ENCODE measurements at places on chromosomes 16 and 17.
A peak's percentile ranks its signal among the peaks of the same experiment; 100 is the strongest.

DNA sequence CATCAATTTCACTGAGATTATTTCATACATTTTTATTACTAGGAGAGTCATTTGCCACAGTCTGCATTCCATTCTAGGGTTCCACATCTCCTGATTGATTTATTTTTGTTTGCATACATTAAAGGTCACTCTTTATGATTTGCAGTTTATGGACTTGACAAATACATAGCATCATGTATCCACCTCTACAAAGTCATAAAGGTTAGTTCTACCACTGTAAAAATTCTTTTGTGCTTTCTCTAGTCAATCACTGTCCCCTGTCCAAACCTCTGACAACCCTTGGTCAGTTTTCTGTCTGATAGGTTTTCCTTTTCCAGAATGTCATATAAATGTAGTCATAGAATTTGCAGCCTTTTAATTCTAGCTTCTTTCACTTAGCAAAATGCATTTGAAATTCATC, 434.6 kb upstream of the MON1B start:
- no peak for DNase-seq

DNA sequence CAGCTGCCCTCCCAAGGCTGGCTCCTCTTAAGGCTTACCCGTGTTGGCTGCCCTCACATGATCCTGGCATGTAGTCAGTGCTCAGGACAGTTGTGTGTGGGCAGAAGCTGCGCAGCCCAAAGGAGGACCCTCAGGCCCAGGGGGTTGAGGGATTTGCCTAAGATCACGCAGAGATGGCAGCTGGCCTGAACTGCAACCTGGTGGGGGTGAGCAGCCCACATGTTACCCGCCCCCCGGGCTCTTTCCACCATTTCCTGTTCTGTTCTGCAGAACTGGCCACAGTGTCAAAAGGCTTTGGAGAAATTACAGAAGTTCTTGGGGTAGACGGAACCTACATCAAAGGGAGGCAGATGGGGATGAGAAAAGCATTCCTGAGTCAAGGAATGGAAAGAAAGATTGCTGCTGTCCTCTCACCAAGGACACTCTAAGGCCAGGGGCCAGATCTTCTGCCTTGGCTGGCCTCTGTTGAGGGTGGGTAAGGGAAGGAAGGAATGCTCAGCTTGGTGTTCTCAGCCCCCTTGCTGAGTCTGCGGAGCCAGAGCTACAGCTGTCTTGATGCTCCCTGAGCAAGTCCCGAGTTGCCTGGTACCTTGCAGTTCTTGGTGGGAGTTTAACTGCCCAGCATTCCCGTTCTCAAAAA, 53.0 kb downstream of the EPN2 start:
- DNase-seq, result no peak

GRCh38 chr17:18262641-18263040, 2.2 kb downstream of the MIEF2 start:
- DNase-seq, result no peak

DNA sequence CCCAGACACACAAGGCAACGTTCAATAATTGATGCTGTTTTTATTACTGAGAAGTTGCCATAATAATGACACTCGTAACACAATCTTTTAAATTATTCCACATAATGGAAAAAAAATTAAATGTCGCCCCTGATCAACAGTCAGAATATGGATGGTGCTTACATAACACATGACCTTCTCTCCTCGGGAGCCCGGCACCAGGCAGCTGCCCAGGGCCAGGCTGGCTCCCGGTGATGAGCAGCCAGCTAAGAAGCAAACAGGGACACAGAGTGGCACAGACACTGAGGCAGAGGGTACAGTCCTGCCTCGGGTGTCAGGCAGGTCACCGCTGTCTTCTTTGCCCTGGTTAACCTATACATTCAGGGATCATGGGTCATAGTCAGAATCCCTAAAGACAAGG, 137.9 kb downstream of the SLC39A11 start:
- DNase-seq, result no peak

DNA sequence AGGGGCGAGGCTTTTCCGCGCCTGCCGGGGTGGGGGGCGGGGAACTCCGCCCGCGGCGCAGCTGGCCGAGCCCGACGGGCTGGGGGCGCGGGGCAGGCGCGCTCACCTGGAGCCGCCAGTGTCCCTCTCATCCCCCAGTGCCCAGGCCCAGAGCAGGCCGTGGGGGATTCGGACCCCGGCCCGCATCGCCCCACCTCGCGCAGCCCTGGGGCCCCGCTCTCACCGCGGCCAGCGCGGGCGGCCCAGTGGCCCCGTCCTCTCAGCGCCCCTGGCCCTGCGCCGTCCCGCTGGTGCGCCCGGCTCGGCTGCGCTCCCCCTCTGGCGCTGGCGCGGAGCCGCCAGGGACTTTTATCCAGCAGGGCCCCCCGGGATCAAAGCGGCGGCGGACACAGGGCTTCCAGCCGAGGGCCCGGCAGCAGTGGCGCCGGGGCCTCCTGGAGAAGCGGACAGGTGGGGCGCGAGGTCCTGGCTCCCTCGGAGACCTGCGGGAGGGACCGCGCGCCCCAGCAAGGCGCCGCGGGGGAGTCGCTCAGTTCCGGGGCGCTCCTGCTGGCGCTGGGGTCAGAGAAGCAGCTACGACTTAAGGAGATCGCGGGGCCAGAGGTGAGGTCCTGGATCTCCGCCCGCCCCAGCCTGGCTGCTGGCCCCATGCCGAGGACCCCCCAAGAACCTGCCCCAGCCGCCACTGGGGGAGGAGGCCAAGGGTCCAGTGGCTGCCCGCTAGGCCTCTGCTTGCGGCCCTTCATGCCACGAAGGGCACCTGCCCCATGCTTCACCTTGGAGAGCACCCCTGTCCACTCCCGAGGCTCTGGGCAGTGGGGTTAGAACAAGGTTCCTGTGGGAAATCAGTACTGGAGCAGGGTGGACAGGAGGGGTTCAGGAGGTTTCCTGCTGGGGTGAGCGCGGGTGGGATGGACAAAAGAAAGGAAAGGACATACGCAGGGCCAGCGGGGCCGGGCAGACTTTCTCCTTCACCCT, 823 bp upstream of the NOTUM start:
- no peak for DNase-seq

- no peak for DNase-seq
Observed at GRCh38 chr17:4160294-4160859, 17.4 kb downstream of the CYB5D2 start.

GRCh38 chr17:2051061-2051932, 3.6 kb upstream of the HIC1 start:
- no peak for DNase-seq

GRCh38 chr16:68237243-68238028, 1.5 kb upstream of the ESRP2 start:
- DNase-seq, result peak; percentile 62

GRCh38 chr16:3980253-3981111, 100.0 kb upstream of the CREBBP start:
- DNase-seq, result no peak

- no peak for DNase-seq
Observed at GRCh38 chr17:1055751-1056645, 59.1 kb downstream of the TIMM22 start.

DNA sequence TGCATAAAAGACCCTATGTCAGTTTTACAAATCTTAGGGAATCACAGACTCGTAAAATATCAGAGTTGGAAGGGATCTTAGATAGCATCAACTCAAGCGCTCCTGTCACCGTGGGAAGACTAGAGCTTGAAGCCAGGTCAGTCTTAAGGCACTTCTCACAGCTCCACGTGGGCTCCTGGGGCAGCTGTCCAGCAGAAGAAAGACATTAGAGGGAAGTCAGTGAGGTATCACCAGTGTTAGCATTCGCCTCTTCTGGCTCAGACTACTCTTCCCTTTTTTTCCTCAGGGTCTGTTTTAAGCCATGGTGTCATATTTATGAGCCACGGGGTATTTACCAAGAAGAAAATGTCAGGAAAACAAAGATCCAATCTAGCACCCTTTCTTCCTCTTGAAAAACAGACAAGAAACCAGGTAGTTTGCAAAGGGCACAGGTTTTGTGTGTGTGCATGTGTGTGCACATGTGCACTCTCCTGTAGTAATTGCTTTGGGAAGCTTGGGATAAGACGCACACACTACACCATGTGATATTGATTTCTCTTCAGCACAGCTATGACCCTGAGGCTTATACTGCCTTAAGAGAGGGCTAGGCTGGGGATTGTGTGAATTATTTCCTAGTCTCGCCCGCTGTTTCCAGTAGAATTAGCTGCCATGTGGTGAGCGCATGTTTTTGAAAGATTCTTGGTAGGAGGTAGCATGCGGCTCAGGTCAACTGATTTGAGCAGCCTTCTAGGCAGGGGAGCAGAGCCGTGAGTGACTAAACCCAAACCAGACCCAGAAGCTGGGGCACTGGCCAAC, 61.0 kb upstream of the ELAC2 start:
- DNase-seq, result no peak

- no peak for DNase-seq
Observed at GRCh38 chr16:50812876-50813466, 71.1 kb downstream of the CYLD start.

- no peak for DNase-seq
Observed at GRCh38 chr17:64185101-64185500, 55.2 kb upstream of the ERN1 start.

DNA sequence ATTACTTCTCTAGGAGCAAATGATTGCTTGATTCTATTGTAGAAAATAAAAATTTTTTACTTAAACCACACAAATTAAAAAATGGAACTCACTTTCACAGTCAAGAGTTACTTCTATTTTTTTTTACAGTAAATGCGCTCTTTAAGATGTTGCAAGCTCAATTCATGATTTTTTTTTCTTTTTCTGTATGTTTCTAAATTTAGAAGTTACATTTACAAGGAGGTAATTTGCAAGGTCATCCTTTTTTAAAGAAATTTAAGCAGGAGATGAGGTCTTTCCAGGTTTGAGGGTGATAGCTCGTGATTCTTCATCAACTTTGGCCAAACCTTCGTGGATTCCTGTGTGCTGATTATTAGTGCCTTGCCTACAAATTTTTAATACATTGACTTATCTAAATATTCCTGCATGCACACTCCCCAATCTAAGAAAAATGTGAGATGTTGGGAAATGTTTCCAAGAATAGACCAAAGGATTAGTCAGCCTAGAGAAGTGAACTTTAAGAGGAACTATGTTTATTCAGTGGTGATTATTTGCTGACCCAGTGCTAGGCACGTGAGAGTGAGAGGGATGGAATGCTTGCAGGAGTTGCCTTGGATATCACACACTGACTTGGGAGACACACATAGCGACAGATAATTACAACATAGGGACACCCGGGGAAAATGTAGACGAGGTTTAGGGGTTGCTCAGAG, 429.8 kb downstream of the MAF start:
- no peak for DNase-seq
